ENCODE measurements at places on chromosomes 7 and 10.

- DNase-seq: no peak
Observed at GRCh38 chr7:199483-200249, 7.3 kb downstream of the FAM20C start.

DNA sequence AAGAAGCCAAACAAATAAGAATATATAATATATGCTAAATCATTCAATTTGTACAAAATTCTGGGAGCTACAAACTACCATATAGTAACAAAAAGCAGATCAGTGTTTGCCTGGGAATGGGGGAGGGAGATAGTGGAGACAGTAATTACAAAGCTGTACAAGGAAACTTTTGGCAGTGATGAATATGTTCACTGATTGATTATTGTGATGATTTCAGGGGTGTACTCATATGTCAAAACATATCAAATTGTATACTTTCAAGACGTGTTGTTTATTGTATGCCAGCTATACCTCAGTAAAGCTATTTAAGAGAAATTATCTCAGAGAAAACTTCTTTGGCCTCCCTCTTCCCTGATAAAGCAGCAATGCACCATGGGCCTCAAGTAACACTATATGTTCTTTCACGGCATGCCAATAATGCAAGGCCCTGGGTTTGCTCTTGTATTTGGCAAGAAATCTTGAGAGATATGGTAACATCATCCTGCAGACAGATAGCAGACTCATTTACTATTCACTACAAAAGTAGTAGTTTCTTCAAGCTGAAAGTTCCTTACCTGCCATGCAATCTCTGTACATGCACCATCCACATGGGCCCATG is 133.5 kb downstream of the HBP1 start:
- no peak for DNase-seq

- no peak for DNase-seq
Observed at GRCh38 chr10:58404001-58404400, 18.8 kb downstream of the TFAM start.

DNA sequence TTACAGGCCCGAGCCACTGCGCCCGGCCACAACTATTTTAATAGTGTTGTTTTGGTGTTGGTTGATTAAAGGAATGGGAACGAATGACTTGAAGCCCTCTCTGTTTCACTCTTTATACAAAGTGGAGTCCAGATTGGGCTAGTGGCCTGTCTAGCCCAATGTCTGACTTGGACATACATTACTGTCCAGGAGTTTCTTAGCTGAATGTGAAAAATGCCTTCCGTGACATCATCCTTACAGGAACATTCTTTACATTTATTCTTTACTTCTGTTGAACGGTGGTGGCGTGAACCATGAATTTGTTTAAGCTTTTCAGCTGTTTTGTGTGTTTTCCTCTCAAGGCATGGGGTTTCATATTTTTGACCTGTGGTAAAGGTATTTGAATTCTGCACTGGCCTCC is 67.9 kb downstream of the DAGLB start:
- no peak for DNase-seq

DNA sequence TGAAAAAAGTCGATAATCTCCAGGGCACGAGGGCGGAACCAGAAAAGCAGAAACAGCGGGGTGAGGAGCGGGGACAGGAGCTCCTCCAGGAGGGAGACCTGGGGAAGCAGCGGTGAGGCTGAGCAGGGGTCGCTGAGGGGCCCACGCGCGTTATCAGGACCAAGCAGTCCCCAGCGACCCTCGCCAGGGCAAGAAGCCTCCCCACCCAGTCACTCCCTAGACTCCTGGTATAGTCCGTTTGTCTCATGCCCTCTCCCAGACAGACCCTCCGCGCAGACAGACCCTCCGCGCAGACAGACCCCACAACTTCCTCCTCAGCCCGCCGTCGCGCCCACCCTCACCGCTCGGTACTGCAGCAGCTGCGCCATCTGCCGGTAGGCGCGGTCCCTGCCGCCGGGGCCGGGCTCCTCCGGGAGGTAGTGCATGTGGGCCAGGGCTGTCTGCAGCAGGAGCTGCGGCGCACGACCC is 6.3 kb downstream of the ATG9B start:
- peak; percentile 29 for DNase-seq

DNA sequence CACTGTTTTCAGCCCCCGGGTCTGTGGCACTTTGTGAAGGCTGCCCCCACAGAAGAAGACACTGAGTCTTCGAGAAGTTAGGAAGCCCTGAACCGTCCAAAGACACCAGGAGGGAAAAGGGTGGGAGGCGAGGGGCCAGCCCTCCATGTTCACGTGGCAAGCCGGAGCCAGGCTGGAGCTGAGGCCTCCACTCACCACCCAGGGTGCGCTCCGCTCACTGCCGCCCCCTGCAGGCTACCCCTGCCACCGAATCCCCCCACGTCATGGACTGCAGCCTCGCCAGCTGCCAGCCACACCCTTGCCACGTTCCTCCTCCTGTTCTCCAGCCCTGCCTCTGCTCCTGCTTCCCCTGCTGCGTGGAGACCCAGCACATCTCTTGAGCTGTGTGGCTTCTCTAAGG is 59.0 kb upstream of the EN2 start:
- no peak for DNase-seq

DNA sequence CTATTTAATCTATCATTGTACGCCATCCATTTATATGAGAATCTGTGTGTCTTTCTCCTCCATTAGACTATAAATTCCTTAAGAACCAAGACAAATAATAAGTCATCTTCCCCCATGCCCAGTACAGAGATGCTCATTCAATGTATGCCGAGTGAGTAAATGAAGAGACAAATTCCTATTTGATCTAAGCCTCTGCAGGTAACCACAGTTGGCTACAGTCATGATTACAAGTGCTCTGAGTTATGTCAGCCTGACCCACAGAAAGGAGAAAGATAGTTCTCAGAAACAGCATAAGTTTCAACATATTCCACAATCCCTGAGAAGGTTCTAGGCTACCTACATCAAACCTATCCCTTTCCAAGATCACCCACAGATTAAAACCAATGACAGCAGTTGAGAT is 46.1 kb downstream of the MPP7 start:
- DNase-seq: no peak

- no peak for DNase-seq
Observed at GRCh38 chr7:131636092-131636491, 79.7 kb upstream of the PODXL start.

- DNase-seq: no peak
Observed at GRCh38 chr7:123397746-123398338, 136.6 kb downstream of the IQUB start.

DNA sequence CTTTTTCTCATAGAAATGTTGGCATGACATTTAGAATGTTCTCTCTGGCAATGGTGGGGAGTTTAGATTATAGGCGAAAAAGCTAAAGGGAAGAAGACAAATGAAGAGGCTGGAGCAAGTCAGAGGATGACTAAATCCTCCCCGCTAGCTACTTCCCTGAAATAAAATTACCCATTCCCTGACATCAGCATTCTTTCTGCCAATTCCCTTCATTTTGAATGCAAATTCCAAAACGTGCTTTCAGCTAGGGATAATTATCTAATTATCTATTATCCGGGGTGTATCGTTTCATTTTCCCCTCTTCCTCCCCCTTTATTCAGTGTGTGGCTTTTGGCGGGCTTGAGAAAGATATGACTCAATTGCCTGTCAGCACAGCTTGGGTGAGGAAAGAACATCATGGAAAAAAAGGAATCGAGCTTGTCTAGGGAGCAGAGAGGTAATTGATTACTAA is 672.3 kb downstream of the TNS3 start:
- no peak for DNase-seq

- DNase-seq: no peak
Observed at GRCh38 chr10:67246066-67246555, 320.3 kb downstream of the LRRTM3 start.

DNA sequence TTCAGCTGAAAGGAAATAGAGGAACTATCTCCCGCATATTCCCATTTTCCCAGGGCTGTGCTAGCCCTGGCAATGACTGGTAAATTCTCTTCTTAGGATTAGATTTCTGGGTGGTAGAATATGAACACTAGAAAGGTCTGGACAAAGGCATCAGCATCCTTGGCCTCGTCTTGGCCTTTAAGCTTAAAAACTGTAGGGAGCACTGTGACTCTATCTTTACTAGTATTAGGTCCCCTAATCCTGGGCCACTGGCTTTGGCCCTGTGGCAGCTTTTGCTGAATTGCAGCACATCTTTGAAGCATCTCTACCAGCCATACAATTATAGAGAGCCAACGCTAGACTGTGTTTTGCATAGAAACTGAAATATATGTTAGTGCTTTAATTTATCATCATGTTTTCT is 41.5 kb upstream of the EBLN1 start:
- DNase-seq: no peak

DNA sequence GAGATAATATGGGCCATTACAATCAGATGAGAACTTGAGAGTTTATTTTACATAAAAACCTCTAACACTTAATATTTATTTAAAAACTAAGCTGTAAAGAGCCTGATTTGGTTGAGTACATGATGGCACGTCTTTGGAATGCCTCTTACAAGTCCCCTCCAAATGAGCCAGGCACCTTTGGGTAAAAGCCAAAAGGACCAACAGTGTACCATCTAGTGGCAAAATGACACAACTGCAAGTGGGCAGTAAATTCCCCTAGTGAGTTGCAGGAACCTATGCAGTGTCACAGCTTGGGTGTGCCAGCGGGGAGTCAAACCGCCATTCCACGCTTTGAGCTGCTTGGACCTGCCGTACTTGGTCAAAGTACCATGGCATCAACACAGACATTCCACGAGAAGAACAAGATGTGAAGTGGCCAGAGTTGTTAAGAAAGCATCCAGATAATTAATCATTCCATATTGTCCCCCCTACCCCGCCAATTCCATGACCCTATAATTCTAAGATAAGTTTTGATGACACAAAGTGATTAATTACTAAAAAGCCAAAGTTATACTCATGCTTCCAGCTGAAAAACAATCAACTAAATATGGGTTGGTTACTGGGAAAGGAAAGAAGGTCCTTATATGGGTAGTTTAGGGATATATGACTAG is 115.2 kb downstream of the SORBS1 start:
- DNase-seq: no peak

- DNase-seq: no peak
Observed at GRCh38 chr10:14111208-14111607, 219.5 kb downstream of the FRMD4A start.

DNA sequence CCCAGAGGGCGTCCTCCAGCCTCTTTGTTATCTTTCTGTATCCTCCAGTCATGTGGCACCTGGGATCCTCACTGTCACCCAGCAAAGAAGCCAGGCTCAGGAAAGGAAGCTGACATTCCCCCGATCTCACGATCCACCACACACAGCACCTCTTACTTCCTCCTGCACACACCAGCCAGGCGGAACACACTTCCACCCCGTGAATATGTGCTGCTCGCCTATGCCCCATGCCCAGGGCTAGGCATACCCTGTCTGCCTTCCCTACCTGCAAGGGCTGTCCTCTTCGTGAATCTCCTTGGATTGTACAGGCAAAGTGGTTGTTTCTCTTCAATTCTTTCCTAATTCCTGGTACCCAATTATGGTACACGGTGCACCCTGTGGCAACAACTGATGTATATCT is 191.0 kb downstream of the TNS3 start:
- DNase-seq: no peak

GRCh38 chr10:10196701-10197100 is 821.0 kb upstream of the CELF2 start:
- DNase-seq: no peak

- DNase-seq: no peak
Observed at GRCh38 chr7:7247658-7248057, 65.3 kb downstream of the C1GALT1 start.

GRCh38 chr7:35839860-35840854 is 39.3 kb downstream of the SEPTIN7 start:
- DNase-seq: peak; percentile 83

- DNase-seq: no peak
Observed at GRCh38 chr10:86440874-86441843, 74.6 kb upstream of the GRID1 start.

DNA sequence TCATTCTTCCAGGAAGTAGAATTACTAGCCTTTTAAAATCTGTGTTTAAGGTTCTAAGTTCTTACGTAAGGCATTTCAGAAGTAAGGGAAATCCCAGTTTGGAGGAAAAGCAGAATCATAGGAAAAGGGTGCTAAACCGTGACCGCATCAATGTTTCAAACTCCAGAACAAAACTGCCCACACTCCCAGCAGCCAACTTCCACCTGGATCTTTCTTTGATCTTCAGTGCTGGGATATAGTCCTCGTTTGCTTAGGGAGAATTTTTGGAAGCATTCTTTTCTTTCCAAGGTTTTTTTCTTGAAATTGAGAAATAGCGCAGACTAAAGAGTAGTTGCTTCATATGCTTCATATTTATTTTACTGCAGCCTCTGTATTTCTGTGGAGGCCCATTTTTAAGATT is 8.9 kb downstream of the PROSER2 start:
- no peak for DNase-seq

DNA sequence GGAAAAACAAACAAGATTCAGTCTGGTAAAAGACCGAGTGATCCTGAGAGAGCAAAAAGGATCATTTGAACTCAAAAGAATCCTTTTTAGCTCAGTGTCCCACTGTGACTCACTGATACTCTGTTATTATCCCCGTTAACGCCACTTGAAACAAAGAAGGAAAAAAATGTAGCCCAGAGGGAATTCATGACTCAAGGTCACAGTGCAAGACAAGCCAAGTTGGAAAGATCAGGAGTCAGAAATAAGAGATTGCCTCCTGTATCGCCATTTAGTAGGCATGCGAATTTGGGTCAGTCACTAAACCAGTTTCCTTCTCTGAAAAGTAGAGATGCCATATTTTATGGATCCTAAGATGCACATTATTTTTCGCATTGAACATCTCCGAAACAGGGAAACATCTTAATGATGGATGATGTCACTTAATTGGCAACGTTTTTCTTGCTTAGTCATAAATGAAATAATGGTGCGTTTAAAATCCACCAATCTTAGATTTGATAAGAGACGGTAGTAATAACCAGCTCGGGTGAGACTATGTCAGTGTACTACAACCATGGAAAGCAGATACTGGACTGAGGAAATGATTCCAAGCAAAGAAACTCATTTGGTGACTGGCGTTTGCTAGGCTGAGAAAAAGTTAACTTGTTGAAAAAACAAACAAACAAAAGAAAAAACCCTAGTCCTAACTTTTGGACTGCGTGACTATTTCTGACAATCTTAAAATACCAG is 502.0 kb upstream of the CELF2 start:
- DNase-seq: no peak

- DNase-seq: no peak
Observed at GRCh38 chr10:120095875-120096274, 203.3 kb downstream of the SEC23IP start.

DNA sequence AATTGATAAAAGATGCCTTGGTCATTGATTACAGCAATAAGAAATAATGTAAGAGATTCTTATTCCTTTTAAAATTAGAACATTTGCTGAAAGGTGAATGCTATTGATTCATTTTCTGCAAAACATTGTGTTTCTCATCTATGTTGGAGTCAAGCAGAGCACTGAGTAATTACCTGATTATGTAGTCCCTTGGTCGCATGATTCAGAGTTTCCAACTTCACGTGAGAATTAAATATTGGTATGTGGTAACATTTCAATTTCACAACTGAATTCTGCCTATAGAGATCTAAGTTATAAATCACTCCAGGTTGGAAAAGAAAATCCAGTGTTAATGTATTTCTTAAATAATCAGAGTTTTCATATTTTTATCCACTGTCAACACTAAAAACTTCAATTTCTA is 701.4 kb downstream of the PHTF2 start:
- DNase-seq: no peak

All from SW 1271 (cell line).